ENCODE measurements at places on chromosomes 7 and 10. TPM values are rescaled to one million over a fixed set of nuclear protein-coding genes. Genes with fewer than 3 reads are reported as not detected.

CCDC3 gene
- not detected for total RNA-seq

FGFR2 gene
- 0.11 TPM for total RNA-seq

CALHM3 gene
- total RNA-seq = not detected

AGAP5 gene
- total RNA-seq = 7.4 TPM

C7orf25 gene
- 2.5 TPM for total RNA-seq

DNA sequence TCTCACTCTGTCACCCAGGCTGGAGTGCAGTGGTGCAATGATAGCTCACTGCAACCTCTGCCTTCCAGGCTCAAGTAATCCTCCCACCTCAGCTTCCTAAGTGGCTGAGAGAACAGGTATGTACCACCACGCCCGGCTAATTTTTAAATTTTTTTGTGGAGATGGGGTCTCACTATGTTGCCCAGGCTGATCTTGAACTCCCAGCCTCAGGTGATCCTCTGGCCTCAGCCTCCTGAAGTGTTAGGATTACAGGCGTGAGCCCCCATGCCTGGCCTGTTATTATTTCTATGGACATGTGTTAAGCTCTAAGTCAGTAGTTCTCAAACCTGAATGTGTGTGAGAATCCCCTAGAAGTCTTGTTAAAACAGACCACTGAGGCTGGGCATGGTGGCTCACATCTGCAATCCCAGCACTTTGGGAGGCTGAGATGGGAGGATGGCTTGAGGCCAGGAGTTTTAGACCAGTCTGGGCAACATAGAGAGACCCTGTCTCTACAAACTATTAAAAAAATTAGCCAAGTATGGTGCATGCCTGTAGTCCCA, 24.5 kb downstream of the TMEM270 start:
- no peaks in the 10 kb centered on the region for H3K27me3 ChIP-seq
- DNase-seq = no peak
- H3K4me3 ChIP-seq = no peak overlapping the region

DNA sequence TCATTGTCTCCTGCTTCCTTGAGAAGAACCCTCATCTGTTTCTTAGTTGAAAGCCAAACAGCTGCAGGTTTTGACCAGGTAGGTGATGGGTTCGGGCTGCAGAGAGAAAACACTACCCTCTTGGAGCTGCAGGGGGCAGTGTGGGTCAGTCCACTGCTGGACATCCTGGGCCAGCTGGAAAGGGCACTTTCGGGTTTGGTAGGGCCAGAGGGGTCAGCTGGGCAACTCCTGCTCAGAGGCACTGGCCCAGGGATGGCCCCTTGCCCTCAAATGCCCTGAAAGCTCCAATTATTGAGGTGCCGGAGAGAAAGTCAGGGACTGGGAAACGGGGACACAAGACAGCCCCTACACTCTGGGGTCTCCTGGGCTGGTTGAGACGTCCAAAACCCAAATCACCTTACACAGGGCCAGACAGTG, 90.7 kb downstream of the MKI67 start:
- H3K27me3 ChIP-seq = no peaks in the 10 kb centered on the region
- no peak overlapping the region for H3K27ac ChIP-seq
- H3K36me3 ChIP-seq = no peaks in the 10 kb centered on the region
- H3K4me3 ChIP-seq = no peak overlapping the region

- no peak overlapping the region for H3K4me3 ChIP-seq
- H3K27me3 ChIP-seq = no peaks in the 10 kb centered on the region
- no peaks in the 10 kb centered on the region for H3K36me3 ChIP-seq
Observed at GRCh38 chr10:106540645-106541044, 623.9 kb downstream of the SORCS1 start.

DNA sequence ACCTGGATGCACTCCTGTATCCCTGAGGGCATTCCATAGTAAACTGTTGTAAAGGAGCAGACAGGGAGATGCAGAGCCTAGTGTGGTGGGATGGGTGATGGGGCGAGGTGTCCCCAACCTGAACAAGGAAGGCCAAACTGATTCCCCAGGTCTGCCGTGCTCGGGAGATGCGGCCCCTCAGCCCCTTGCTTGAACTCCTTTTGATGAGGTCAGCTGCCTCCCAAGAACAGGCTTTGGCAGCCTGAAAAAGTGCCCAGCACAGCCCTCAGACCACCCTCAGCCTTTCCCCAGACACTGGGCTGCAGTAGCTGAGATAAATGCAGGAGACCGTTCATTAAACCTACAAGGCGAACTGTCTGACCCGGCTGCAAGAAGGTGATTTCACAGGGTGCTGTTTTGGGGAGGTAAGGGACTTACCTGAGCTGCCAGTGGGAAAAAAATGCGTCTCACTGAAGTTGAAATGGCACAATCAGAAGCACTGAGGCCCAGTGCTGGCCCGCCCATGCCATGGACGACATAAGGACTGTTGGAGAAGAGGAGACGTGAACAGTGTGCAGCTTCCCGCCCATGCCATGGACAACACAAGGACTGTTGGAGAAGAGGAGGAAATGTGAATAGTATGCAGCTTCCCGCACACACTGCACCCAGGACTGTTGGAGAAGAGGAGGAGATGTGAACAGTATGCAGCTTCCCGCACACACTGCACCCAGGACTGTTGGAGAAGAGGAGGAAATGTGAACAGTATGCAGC, 148.4 kb upstream of the FAM20C start:
- no peaks in the 10 kb centered on the region for H3K4me1 ChIP-seq
- no peaks in the 10 kb centered on the region for H3K36me3 ChIP-seq
- no peak overlapping the region for H3K27ac ChIP-seq
- peaks cover 7% of the 10 kb centered on the region for H3K27me3 ChIP-seq
- no peak overlapping the region for H3K4me3 ChIP-seq

GRCh38 chr7:95584769-95585425, 11.4 kb downstream of the PDK4 start:
- no peak for DNase-seq
- H3K27ac ChIP-seq = no peak overlapping the region
- no peaks in the 10 kb centered on the region for H3K36me3 ChIP-seq
- H3K4me1 ChIP-seq = no peaks in the 10 kb centered on the region
- no peaks in the 10 kb centered on the region for H3K27me3 ChIP-seq
- no peak overlapping the region for H3K4me3 ChIP-seq

DNA sequence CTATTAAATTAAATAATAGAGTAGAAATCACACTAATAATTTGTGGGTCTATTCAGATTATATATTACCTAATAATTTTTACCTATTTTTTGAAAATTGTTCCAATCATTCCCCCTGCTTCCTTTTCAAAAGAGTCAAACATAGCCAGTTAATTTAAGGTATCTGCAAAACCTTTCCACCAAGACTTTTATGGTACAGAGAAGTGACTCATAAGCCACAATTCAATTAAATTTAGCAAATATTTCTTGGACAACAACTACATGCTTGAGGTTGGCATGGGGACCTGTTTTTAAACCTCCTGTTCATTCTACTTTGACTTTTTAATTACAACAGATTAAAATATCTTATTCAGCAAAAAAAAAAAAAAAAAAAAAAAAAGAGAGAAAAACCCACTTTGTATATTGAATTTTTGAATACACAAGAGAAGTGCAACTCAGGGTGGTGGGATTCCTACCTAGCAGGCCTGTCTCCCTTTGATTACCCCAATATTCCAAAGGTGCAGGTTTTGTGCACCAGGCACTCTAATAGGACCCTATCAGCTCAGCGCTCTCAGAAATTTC, 301.9 kb upstream of the C7orf33 start:
- H3K27me3 ChIP-seq = no peaks in the 10 kb centered on the region
- DNase-seq = no peak
- no peak overlapping the region for H3K27ac ChIP-seq
- H3K36me3 ChIP-seq = no peaks in the 10 kb centered on the region
- H3K4me1 ChIP-seq = no peaks in the 10 kb centered on the region

DNA sequence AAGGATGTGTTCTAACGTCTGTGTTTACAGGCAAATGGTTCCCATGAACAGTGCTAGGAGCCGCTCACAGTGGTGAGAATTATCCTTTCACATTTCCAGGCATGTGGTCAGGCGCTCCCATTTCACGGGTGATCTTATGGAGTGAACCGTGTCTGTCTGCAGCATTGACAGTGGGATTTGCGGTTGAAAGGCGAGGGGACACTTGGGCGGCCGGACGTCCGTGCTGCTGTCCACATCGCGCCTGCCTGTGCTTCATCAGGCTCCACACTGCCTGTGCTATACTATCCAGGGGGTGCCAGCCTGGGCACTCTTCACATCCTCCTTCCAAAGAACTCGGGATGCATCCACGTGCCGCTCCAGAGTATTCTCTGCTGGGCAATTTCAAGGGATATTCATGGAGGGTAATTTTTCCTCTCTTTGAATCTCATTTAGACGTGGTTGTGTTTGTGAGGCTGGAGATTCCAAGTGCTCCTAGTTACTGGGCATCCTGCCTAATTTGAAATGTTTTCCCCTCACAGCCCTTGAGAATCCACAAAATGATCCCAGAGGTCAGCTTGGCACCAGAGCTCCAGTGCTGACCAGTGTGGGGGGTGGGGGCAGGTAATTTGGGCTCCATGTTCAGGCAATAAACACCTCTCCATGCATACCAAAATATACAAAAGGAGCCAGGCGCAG, 61.9 kb upstream of the EBF3 start:
- no peaks in the 10 kb centered on the region for H3K4me1 ChIP-seq
- no peaks in the 10 kb centered on the region for H3K36me3 ChIP-seq
- no peaks in the 10 kb centered on the region for H3K27me3 ChIP-seq
- no peak overlapping the region for H3K4me3 ChIP-seq
- no peak overlapping the region for H3K27ac ChIP-seq

DNA sequence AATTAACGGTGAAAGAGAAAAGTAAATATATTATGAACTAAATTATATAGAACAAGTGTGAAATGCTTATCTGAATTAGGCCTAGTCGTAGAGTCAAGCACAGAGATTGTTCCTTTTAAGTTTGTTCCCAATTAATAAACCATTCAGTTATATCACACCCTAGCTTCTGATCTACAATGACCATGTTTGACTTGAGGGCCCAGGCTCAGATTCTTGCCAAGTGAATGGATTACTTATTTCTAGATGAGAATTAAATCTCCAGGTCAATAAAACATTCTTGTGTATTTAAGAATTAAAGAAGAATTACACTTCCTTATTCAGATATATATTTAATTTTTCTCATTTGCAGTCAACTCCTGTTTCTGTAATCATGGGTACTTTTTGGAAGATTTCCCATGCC, 37.4 kb upstream of the ARL4A start:
- no peaks in the 10 kb centered on the region for H3K36me3 ChIP-seq
- no peaks in the 10 kb centered on the region for H3K4me1 ChIP-seq
- no peak overlapping the region for H3K4me3 ChIP-seq
- no peak overlapping the region for H3K27ac ChIP-seq

- no peak for DNase-seq
- H3K4me3 ChIP-seq = no peak overlapping the region
- no peaks in the 10 kb centered on the region for H3K27me3 ChIP-seq
- H3K4me1 ChIP-seq = no peaks in the 10 kb centered on the region
Observed at GRCh38 chr7:159061674-159062212, 82.9 kb downstream of the VIPR2 start.

DNA sequence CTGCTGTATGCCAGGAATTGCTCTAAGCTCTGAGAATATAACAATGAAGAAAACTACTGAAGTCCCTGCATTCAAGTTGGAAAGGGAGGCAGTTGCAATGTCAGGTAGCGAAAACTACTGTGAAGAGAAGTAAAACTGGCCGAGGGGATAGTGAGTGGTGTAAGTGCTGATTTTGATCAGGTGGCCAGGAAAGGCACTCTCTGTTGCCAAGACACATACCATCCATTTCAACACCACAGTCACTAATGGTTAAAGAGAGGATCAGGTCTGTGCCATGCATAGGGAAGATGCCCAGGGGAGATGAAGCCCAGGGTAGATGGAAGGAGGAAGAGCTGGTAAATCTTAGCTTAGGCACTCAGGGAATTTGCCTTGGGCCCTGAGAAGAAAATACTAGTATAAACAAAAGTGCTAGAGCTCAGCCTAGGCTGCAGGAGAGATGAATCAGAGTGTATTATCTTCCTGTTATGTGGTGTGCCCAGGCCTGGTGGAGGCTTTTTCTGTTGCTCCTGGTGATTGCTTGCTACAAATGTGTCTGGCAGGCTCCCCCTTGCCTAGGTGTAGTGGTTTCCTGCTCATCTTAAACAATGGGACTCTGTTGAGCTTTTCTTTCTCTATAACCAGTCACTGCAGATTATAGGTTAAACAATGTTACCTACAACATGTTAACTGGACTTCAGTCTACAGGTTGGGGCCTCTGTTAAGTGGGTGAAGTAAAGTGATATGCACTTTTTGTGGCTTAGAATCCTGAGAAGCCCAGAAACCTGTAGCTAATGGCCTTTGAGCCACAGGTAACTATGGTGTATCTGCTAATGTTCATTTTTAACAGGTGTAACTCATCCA, 125.5 kb downstream of the LRRC4 start:
- H3K4me3 ChIP-seq = no peak overlapping the region
- H3K4me1 ChIP-seq = no peaks in the 10 kb centered on the region
- H3K36me3 ChIP-seq = peaks cover 5% of the 10 kb centered on the region
- no peak overlapping the region for H3K27ac ChIP-seq
- H3K27me3 ChIP-seq = no peaks in the 10 kb centered on the region

GRCh38 chr7:117582219-117582704, 102.4 kb downstream of the CFTR start:
- no peaks in the 10 kb centered on the region for H3K36me3 ChIP-seq
- no peak for DNase-seq

GRCh38 chr10:106582291-106582690, 582.2 kb downstream of the SORCS1 start:
- H3K27ac ChIP-seq = no peak overlapping the region
- H3K27me3 ChIP-seq = no peaks in the 10 kb centered on the region
- no peaks in the 10 kb centered on the region for H3K4me1 ChIP-seq
- no peak overlapping the region for H3K4me3 ChIP-seq

DNA sequence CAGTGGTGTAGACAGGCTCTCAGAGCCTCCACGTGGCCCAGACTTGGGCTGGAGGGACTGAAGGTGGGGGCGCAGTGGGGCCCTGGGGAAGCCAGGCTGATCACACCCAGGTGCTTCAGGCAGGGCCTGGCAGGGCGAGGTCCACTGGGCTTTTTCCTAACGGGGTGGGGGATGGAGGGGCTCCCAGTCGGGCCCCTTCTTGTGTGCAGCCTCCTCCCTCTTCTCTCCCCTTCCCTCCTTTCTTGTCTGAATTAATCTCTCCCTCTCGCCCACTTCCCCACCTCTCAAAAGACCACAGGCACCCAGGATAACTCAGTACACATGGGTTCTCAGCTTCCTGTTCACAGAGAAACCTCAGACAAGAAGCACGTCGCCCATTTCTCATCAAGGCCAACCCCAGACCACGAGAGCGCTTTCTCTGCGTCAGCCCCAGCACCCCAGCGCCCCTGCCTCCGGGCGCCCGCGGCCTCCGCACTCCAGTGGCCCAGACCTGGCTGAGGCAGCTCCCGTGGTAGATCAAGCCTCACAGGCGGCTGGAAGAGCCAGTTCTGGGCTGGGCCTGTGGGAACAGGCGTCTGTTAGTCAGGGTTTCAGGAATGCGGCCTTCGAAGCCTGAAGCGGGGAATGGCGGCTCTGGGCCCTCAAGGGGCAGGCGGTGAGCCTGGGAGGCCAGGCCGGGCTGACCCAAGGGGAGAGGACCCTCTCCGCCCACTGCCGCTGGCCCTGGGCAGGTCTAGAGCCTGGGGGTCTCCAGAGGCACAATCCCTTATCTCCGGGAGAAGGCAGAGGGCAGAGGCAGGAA, 50.6 kb downstream of the PWWP2B start:
- peak; percentile 93 for DNase-seq
- H3K27me3 ChIP-seq = no peaks in the 10 kb centered on the region

GRCh38 chr10:48655411-48656240, 29.0 kb upstream of the WDFY4 start:
- no peak overlapping the region for H3K4me3 ChIP-seq
- H3K27ac ChIP-seq = no peak overlapping the region
- peaks cover 5% of the 10 kb centered on the region for H3K4me1 ChIP-seq
- no peak for DNase-seq

Measured in CD8-positive, alpha-beta memory T cell (primary cell).